ENCODE measurements at places on chromosomes 3 and 15.

- peak; percentile 47 for DNase-seq
Observed at GRCh38 chr3:173584093-173584837, 186.7 kb downstream of the NLGN1 start.

DNA sequence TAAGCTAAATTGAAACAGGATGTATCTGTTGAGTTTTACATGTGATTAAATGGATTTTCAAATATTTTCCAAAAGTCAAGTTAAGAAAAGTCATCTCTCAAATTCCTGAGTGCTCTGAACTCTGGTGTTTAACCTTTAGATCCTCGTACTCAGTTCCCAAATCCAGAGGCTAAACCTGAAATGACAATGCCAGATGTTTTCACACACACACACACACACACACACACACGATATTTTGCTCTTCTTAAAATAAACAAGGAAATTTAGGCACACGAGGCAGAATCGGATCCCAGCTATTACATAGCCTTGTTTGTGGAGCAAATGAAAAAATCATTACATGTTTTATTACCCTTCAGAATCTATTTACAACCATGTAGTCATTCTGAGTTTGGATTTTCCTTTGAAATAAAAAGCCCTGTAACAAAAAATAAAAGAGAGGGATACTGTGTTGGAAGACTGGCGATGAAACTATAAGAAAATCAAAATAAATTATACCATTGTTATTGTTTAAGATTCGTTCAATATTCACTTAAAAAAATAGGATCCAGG lies 20.6 kb upstream of the UBE2E1 start:
- DNase-seq = no peak

GRCh38 chr3:160842021-160843005 lies 86.3 kb downstream of the PPM1L start:
- DNase-seq = no peak

- no peak for DNase-seq
Observed at GRCh38 chr3:172176061-172176770, 136.8 kb downstream of the FNDC3B start.

GRCh38 chr3:48991851-48992545 lies 2.0 kb downstream of the P4HTM start:
- no peak for DNase-seq

DNA sequence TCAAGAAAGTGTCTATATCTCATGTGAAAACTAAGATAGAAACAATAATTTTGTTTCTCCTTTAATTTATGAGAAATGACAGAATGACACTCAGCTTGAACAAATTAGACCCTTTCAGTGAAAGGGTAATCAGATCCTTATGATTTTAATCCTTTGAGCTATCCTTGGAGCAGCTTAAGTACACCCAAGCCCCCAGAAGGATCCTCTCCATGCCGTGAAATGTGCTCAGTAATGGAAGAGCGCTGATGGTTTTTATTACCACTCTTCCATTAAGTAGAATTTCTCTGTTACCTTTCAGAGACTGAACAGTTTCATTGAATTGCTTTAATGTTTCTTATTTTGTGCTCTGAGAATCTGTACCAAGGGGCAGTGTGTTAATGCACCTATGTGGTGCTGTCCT lies 54.3 kb downstream of the HMG20A start:
- DNase-seq = no peak

- DNase-seq = no peak
Observed at GRCh38 chr15:28892789-28893610, 7.2 kb downstream of the APBA2 start.

DNA sequence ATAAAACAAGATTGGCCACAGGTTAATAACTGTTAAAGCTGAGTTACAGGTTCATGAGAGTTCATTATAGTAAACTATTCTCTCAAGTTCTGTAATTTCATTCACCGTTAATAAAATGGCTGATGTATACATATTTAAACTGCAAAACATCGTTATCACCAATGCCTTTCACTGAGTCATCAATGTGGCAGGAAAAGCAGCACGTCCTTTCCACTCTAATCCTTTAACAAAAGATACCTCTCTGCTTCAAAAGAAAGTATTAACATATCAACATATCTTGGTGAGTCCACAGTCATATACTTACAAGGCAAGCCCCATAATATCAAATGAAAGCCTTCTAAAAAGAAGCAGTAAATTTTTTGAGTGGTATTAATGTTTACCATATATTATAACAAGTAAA lies 54.5 kb downstream of the UACA start:
- DNase-seq = no peak

DNA sequence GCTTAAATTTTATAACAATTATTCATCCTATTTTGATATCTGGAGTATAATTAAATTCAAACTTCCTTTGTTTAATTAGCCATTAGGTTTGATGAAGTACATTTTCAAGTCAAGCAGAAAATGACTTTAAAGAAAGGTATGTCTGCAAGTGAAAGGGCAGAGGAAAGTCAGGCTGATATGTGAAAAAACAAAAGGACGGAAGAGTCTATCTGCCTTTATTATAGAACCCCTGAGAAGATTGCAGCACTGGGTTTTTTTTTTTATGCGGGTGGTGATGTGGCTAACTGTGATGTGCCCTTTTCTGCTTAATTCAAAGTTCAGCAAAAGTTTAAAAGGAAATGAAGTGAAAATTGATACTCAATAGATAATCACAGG lies 83.2 kb downstream of the COL8A1 start:
- no peak for DNase-seq

DNA sequence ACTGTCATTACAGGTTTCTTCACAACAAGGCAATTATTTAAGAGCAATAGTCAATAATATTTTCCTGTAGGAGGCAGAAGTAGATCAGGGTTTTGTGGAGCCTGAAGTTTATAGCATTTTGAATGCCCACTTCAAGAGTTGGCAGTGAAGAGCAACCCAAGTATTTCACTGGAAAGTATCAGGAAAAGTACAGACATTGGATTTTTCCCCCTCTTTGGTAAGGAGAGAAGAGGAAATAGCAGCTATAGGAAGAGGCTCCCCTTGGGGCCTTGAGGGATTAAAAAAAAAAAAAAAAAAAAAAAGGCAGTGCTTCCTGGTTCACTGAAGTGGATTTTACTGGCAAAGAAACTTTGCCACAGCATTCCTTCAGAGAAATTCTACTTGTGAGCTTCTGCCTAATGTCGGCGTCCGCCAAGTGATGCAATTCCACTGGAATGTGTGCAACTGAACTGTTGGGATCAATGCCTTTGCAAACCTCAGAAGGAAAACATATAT lies 5.7 kb upstream of the CNTN6 start:
- DNase-seq = peak; percentile 39

DNA sequence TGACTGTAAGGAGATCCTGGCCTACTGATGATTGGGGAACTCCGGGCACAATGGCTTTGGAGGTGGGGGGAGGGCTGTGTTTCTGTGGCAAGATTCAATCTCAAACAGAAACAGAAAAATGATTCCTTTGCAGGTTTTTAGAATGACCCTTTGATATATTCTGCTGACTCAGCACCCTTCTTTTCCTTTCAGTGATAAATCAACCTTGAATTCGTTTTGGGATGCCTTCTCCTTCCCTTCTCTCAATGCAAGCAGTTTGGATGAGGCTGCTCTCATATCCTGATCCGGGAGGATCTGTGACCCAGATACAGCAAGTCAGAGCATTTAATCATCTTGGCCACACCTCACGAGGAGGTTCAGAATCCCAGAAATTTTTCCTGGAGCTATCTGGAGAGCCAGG lies 156.1 kb upstream of the PRICKLE2 start:
- no peak for DNase-seq

DNA sequence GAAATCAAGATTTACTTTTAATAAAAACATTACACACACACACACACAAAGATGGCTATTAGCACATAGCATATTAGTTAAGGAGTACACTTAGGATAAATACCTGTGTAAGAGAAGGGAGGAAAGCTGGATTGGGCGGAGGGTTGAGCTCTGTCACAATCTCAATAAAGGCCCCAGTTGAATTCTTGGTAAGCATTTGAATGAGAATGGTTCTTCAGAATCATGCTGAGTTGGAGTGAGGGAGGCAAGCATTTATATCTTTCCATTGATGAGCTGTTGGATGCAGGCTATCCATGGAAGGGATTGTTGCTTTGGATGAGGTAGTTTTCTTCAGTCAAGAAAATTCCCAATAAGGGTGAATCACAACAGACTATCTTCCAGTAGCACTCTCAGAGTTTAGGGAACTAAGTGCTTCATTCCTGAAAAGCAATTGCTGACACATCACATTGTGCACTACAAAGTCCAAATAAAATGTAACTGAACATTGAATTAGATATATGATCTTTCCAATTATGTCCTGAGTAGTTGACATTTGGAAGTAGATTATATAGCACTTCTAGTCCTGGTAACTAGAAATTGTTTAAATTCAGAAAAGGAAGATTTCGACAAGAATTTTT lies 95.7 kb downstream of the SUCNR1 start:
- DNase-seq = no peak

- no peak for DNase-seq
Observed at GRCh38 chr15:89880727-89881126, 13.1 kb downstream of the AP3S2 start.

- no peak for DNase-seq
Observed at GRCh38 chr3:134696155-134696554, 45.3 kb upstream of the KY start.

DNA sequence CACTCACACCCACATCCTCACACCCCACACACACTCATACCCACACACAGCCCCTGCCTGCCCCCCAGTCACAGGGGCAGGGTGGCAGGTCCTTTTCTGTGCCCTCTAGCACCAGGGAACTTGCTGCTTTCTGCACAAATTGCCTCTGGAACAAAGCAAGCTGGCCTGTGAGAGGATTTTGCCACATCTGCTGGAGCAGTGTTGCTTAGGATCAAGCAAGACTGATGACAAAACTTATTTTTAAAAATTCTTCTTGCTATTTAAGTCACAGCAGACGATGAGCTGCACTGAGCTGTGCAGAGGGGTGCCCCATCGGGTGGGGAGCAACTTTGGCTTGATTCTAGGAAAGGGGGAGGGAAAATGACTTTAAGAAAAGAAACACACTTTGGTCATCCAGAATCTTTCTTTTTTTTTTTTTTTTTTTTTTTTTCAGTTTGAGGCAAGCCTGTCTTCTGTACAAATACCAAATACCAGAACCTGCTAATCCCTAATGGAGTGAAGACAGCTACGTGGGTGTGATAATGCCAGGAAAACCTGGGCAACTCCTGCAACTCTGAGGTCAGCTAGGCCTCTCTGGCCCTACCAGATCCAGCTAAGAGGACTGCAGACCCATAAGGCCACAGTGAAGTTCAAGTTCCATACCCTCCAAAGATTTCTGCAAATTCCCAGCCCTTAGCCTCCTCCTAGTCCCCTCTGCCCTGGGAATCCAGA lies 195.3 kb downstream of the ABHD5 start:
- DNase-seq = no peak

GRCh38 chr3:187992609-187993008 lies 161.3 kb upstream of the LPP start:
- no peak for DNase-seq

GRCh38 chr15:98937413-98938104 lies 70.0 kb downstream of the PGPEP1L start:
- DNase-seq = no peak

- DNase-seq = peak; percentile 25
Observed at GRCh38 chr3:192422997-192423342, 304.4 kb downstream of the FGF12 start.

DNA sequence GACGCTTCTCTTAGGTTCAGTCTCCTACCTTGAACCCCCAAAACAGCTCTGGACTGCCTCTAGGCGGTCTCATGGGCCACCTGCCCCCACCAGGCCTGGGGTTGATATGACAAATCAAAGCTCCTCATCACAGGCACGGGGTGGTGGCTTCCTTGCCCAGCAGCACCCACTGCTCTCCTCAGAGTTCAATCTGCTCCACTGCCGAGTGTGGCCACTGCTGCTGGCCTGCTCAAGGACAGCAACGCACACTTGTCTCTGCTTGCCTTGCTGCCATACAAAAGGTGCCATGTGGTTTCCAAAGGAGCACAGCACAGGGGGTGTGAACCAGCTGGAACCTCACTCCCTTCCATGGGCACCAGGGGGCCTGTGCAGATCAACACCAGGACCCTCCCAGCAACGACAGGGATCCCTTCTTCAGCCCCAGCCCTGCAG lies 10.2 kb downstream of the KBTBD13 start:
- DNase-seq = peak; percentile 27

- no peak for DNase-seq
Observed at GRCh38 chr3:32220006-32220405, 18.5 kb upstream of the CMTM8 start.

DNA sequence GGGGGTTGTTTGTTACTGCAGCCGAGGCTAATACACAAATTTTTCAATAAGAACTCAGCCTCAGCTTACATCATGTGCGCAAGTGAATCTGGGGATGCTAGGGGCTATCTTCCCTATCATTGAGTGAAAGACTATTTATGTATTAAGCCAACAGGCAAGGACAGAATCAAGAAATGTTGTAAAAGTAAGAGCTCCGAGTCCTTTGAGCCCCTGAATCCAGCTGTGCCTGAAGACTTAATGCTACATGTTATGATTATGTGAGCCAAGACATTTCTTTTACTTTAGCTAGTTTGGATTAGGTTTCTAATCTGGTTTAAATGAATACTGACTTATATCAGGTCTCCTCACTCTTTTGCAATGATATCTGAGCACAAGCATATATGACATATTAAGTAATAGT lies 782.9 kb upstream of the CFAP20DC start:
- DNase-seq = no peak

GRCh38 chr3:177646749-177647148 lies 449.5 kb upstream of the TBL1XR1 start:
- peak; percentile 93 for DNase-seq

DNA sequence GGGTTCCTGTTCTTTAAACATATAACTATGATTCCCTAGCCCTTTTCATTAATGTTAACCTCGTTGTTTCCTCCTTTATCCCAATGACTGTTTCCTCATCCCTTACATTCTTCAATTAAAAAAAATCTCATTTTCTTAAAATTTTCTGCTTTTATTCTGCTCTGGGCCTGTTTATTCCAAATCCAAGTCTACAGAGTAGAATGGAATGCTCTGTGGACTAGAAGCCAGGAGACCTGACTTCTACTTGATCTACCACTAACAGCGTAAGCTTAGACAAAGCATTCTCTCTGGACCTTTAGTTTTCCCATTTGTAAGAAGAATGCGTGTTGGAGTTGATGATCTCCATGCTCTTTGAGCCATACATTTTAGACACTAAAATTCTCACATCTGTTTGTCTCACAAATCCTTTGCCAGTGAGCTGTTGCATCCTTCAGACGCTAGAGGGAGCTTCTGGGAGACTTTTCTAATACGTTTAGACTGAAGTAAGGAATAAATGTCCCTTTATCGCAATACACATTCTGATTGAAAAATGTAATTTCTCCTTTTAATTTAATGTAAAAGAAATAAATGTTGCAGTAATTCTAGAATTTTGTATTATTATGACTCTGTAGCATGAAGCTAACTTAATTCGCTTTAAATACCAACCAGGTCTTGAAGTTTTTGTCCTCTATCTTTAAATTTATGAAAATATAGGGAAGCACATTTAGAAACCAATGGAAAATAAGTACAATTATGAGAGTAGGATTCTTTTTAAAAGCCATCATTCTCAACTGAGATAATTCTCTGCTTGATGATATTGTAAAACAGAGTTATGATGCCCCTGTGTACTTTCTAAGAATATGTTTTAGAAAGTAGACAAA lies 21.7 kb upstream of the GMNC start:
- peak; percentile 70 for DNase-seq

Data from common myeloid progenitor, CD34-positive (primary cell).